ENCODE measurements at places on chromosomes 1 and 21.

DNA sequence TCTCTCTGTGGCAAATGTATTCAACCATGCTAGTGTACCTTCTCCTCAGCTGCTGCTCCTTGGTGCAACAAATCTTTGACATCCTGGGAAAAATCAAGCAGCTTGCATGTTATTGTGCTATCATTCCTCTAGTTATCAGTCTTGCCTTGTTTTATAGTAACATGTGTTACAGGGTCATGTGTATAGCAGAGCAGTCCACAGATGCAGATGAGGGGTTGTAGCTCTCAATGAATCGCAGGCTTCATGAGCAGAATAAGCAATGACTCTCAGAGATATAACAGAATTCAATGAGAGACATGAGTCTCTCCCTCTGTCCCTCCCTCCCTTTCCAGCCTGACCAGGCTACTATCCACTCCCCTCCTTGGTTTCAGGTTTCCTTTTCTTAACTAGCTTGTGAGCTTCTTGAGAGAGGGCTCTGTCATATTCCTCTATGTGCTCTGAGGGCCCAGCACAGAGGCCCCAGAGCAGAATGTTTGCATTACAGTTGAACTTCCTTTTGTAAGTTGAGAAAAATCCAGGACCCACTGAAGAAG is 15.1 kb upstream of the JUN start:
- DNase-seq, result no peak

- no peak for DNase-seq
These were observed 123.4 kb upstream of the FOXD3 start for GRCh38 chr1:63198871-63199394.

GRCh38 chr1:39729030-39729429 is 9.7 kb upstream of the PPIE start:
- no peak for DNase-seq

DNA sequence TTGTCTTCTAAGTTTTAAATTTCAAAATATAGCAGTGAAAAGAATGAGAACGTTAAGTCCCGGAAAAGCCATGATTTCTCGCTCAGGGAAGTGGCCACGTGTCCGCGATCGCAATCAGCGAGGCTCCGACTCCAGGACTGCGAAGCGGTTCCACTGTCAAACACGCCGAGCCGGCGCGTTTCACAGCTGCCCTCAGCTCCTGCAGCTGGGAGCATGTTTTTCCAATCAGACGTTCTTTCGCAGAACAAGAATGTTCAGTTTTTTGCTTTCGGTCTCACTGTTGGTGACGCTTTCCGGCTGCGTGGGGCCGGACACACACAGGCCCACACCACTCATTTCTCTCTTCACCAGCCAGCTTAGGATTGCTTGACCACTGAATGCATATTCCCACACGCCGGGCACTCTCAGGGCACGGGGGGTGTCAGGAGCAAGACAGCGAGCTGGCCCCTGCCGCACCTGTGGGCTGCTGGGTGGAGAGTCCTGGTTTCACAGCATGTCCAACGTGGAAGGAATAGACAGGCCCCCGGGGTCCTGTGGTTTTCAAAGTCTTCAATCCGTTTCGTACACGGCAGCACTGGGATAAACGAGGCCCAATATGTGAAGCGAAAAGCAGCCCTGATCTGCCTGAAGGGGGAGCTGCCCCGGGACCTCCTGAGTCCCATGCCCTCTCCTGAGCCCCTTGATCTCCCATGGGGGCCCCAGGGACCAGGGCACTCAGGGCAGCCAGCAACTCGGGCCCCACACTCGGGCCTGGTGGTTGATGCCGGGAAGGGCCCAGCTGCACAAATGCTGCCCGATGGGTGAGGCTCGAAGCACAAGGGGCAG is 47.3 kb upstream of the COL18A1 start:
- DNase-seq, result no peak

- DNase-seq, result no peak
These were observed 26.1 kb upstream of the CLSTN1 start for GRCh38 chr1:9849691-9850441.

- DNase-seq, result no peak
These were observed 8.9 kb downstream of the TAGLN2 start for GRCh38 chr1:159916242-159917051.

- DNase-seq, result peak; percentile 14
These were observed 297.0 kb downstream of the GPATCH2 start for GRCh38 chr1:217333939-217334338.

GRCh38 chr1:245016700-245017099 is 138.1 kb upstream of the KIF26B start:
- DNase-seq, result peak; percentile 8

- no peak for DNase-seq
These were observed 17.1 kb upstream of the PARP1 start for GRCh38 chr1:226425004-226425378.

DNA sequence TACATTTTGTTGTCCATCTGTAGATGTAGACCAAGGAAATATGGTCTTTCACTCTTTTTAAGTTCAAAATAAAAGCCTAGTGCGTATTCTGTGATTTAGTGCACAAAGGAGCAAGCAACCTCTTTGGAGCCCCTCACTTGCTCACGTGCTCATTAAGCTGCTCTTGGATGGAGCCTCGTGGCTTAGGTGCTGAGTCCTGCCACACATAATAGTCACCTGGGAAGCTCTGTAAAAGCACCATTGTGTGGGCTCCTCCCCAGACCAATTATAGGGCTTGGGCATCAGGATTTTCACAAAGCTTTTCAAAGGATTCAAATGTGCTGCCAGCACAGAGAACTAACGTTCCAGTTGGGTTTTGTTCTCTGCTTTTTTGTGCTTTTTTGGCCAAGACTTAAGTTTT is 85.0 kb downstream of the PCP4 start:
- DNase-seq, result no peak

DNA sequence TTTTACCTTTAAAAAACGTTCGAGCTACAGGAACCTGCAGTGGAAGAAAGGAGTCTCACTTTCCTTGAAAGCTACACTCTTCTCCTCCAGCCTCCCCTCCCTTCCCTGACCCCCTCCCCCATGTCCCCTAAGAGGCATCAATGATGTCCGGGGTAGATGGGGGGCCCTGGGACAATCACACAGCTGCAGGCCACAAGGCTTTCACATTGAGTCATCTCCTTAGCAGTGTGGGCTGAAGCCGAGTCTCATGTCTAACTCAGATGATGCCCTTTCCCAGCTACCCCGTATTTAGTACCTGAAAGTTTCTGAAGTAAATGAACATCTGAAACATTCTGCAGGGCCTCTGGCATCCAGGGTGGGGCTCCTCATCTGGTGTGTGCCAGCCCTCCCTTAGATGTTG is 6.3 kb upstream of the GPR25 start:
- no peak for DNase-seq

DNA sequence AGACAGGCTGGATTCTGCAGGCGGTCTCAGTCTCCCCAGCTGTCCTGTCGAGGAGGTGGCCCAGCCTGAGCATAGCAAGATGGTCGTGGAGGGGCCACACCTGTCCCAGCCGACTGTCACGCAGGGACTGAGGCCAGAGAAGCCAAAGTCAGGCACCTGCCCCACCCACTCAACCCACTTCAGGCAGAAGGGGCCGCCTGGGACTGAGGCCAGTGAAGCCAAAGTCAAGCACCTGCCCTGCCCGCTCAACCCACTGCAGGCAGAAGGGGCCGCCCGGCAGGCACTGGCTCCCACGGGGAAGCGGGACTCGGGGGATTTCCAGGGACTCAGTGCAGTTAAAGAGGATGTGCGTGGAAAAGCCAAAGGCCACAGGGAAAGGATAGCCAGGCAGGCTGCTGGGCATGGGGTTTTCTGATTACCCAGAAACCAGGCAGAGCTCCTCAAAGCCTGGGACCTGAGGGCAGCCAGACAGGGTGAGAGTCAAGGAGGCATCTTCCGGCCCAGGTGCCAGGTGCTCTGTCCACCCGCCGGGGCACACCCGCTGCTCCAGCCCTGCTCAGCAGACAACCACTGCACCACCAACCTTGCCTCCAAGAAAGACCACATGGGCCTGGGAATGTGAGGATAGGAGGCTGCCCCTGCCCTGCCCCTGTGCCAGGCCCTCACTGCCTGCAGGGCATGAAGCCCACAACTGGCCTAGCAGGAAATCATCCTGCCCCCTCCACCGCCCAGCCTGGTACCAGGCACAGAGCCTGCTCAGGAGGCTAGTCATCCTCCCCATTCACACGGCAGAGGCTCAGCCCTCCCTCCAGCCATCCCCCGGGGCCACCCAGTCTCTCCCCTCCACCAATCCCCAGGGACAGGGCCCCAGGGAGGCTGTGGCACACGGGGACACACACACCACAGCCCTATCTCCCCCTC is 41.0 kb downstream of the MEGF6 start:
- DNase-seq, result no peak

- DNase-seq, result no peak
These were observed 885.7 kb downstream of the PLA2G4A start for GRCh38 chr1:187714470-187714869.

GRCh38 chr1:179146476-179146875 is 64.6 kb downstream of the TOR3A start:
- DNase-seq, result no peak

DNA sequence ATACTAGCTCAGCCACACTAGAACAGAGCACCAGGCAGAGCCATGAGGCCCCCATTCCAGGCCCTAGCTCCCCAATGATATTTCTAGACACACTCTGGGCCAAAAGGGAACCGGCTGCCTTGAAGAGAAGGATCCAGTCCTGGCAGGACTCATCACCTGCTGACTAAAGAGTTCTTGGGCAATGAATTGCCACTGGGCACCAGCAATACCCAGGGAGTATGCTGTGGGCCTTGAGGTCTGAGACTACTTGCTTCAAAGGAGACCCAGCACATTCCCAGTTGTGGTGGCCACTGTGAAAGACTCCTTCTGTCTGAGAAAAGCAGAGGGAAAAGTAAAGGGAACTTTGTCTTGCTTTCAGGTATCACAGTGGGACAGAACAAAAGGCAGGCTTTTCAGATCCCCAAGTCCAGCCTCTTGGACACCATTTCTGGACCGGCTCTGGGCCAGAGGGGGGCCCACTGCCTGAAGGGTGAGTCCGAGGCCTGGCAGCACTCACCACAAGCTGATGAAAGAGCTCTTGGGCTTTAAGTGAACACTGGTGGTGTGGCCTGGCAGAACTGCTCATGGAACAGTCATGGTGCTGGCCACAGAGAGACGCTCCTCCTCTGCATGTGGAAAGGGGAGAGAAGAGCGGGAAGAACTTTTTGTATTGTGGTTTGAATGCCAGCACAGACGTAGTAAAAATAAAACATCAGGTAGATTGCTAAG is 72.5 kb downstream of the CDC42BPA start:
- no peak for DNase-seq
